Fibroblast of the aortic adventitia (primary cell): ENCODE measurements at places on chromosomes 3 and 15. TPM values are rescaled to one million over a fixed set of nuclear protein-coding genes. Genes with fewer than 3 reads are reported as not detected.

The DLG1 gene
- 47.3 and 49.6 TPM in 2 replicates for total RNA-seq

DNA sequence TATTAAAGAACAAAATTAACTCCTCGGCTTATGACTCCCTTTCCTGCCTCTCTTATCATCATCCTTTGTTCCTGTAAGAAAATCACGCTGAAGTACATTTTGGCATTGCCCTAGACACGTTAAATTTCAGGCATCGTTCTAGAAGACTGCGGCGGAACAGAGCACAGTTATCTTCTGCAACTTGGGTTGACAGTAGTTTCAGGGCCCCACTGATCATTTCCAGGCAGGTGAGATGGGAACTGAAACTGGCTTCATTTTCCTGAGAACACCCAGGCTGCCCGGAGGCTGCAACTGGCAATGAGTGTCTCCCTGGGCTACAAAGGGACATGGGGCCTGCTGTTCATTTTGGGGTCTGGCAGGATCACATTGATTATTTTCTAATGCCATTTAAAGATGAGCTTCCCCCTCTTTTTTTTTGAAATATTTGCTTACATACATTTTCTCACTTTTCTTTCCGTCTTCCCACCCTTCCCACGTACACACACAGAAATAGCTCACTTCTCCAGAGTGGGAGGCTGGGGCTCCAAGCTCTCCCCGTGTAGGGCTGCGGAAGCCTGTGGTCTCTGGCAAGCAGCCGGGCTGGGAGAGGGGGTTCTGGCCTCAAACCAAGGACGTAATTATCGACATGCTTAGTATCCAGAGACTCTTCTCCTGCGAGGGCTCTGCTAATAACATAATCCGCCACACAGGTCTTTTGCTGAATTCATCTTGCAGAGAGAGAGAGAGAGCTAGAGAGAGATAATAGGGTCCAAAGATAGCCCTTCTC, 267.4 kb downstream of the ABHD5 start:
- no peak for DNase-seq

DNA sequence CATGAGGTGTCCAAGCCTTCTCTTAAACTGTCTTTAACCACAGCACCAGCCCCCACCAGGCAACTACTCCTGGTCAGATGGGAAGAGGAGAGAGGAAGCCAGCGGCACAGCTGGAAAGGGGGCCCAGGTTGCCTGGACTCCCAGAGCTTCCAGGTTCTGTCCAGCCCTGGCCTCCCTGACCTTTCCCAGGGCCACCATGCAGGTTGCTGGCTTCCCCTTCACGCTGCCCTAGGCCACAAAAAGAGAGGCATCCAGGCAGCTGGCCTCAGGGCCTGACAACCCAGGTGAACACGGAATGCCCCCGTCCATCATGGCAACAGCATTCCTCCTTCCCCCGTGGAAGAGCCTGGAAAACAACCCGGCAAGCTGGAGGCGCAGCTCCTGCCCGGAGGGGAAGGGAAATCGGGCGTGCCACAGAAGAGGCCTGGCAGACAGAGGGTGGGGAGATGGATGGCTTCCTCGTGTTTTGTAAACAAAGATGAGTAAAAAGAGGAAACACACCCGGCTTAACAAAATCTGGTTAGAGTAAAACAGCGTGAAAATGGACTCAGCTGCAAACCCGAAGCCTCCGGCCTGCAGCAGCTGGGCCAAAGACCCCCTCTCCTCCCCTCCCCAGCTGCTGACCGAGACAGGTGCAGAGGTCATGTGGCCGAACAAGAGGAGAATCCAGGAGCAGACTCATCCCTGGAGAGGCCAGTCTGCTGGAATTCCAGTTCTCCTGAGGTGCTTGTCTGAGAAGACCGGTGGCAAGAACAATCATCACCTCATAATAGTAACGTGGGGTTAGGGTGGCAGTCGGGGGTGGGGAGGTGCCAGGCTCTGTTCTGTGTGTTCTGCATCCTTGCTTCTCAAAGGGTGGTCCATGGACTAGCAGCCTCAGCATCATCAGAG, 15.5 kb downstream of the BMF start:
- no peak for DNase-seq

The SENP7 gene
- 19.5 and 24.0 TPM in 2 replicates for total RNA-seq

The CCK gene
- 2.3 TPM in 1 of 2 replicates, not detected in the other for total RNA-seq

The PLIN1 gene
- 0.27 and 0.41 TPM in 2 replicates for total RNA-seq

- DNase-seq, result peak; percentile 16
Measured at GRCh38 chr3:27637346-27637995, 84.7 kb downstream of the EOMES start.

DNA sequence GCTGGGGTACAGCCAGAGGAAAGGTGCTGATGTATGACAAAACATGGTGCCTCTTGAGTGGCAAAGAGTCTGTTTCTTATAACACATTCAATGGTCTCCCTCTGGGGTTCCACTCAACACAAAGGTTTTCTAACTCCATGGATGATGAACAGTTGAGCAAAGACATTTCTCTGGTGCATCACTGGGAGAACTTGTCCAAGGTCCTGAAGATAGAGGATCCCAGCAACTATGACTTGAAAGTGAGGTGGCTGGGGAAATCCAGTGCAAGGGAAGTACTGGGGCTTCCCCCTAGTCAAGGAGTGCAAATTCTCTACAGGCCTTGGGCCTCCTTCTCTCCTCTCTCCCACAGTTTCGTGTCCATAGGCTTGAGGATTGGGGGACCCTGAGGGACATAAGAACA, 431.1 kb downstream of the WDR72 start:
- no peak for DNase-seq

GRCh38 chr3:186209810-186210752, 101.2 kb upstream of the ETV5 start:
- peak; percentile 57 for DNase-seq

The ISLR gene
- total RNA-seq, result 163 and 243 TPM in 2 replicates

GRCh38 chr3:56887402-56888025, 85.8 kb upstream of the ARHGEF3 start:
- DNase-seq, result no peak

DNA sequence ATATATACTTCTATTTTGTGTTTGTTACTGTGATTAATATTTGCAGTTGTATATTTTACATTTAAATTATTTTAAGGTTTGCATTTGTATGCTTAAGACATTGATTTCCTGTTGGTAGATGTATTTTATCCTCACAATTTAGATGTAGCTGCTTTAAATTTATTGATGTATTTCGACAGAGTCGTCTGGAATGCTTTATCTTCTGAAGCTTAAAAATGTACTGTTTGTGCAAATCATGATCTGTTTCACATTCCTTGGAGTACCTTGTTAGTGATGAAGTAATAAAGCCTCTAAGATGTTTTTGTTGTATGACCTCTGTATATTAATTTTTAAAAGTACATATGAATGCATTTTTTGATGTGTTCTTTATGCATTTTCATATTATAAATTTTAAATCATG, 1.9 kb downstream of the CHD2 start:
- DNase-seq, result peak; percentile 62

DNA sequence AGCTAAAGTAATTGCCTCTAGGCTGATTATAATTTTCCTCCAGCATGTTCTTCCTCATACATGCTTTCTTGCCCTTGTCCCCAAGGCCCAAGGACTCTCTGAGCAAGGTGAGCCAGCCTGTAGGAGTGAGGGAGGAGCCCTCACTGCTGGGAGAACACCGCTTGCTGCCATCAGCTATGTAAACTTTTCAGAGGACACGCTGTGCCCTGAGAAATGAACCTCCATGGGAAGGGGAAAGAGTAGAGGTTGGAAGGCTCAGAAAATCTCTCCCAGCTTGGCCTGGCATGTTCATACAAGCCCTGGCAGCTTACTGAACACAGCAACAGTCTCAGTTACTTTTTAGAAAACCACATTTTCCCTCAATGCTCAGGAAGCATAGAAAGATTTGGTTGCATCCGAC, 103.0 kb upstream of the SLC24A5 start:
- no peak for DNase-seq

The FBLN2 gene
- total RNA-seq, result 452 and 600 TPM in 2 replicates

DNA sequence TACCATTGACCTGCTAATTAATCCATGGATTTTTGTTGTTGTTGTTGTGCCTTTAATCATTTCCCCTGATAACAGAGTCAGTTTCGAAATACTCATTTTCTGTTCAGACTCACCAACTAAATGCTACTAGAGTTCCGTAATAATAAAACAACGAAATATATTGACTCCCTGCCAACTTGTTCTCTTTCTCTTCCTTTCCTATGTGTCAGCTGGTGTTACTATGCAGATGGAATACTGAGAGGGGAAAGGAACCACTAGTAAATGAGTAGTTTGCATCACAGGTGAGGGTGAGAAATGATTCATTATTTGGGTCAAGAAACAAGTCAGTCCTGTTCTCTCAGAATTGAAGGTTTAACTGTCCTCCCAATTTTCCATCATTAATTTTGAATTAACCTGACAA, 1027.3 kb downstream of the TUSC7 start:
- no peak for DNase-seq

DNA sequence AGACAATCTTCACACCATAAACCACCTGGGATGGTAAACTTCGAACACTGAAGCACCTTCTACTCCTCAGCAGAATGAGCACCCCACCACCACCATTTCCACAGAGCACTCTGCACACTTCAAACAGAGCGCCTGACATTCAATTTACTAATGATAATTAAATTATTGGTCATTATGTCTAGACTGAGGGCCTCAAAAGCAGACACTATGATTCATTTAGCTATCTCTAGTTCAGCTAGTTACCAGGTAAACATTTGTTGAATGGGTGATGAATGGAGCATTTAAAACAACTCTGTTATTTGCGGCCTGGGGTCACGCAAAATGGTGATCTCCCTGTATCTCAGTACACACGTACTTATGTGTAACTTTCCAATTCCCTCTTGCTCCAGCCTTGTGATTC, 40.9 kb downstream of the ACAP2 start:
- DNase-seq, result peak; percentile 35

The TMEM40 gene
- not detected in 2 replicates for total RNA-seq

- no peak for DNase-seq
Measured at GRCh38 chr15:88140398-88140797, 116.1 kb downstream of the NTRK3 start.

DNA sequence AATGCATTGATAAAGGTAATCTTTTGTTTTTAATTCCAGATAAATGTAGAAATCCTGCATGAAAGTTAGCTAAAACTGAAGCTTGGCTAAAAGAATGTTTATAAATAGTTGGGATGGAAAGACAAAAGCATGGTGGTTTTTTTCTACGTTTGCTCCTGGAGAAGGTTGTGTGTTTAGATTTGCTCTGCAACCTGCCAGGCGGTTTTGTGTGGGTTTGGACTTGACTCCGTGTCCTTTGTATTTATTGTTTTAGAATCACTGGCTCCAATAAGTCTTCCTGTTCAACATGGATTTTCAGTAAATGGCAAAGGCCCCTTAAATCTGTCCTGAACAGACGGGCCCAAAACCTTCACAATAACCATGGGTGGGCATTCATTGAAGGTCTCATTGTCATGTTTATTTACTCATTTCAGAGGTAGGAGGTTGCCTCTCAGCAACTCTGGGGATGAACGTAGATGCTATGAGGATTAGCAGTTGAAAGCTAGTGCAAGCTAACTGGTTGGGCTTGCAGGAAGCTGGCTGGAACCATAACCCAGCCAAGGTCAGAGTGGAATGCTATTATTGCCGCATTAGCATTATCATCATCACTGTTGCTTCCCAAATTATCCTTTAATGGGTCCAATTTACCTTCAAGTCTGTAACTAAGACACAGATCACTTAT, 60.6 kb upstream of the ADAMTS9 start:
- no peak for DNase-seq

DNA sequence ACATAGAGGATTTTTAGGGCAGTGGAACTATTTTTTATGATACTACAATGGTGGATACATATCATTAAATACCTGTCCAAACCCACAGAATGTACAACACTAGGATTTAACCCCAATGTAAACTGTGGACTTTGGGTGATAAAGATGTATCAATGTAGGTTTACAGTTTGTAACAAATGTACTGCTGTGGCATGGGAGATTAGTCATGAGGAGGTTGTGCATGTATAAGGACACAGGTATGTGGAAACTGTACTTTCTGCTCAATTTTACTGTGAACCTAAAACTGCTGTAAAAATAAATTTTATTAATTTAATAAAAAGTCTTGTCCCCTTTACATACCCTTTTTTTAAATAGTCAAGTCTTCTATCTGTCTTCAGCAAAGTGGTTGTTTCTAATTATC, 322.5 kb upstream of the EPHA3 start:
- DNase-seq, result no peak

GRCh38 chr3:168422843-168423242, 327.1 kb upstream of the GOLIM4 start:
- no peak for DNase-seq

GRCh38 chr3:149454746-149455145, 19.8 kb upstream of the TM4SF4 start:
- DNase-seq, result peak; percentile 69

The TTC23 gene
- 13.5 and 36.7 TPM in 2 replicates for total RNA-seq

GRCh38 chr15:100464256-100464655, 64.5 kb downstream of the CERS3 start:
- DNase-seq, result no peak

DNA sequence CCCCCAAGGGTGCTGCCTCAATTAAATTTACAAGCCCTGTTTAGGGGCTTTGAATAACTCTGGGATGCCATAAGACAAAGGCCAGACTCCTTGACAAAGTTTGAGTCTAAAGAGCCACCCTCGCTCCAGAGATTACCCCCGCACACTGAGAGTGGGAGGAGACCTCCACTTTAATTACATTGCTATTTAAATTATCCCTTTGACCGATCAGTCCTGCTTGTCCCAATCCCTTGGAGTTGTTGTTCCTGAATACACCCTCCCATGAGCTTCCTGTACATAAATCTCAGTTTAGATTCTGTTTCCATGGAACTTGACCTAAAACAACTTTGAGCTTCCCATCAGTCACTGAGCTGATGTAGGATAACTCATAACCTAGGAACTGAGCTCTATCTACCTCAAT, 596.3 kb downstream of the PYDC2 start:
- no peak for DNase-seq

- DNase-seq, result no peak
Measured at GRCh38 chr15:76791511-76791910, 113.6 kb downstream of the SCAPER start.

- DNase-seq, result no peak
Measured at GRCh38 chr3:51568996-51569395, 30.5 kb downstream of the RAD54L2 start.
